Stimulated activated CD8-positive, alpha-beta memory T cell treated with anti-CD3 and anti-CD28 coated beads, Interleukin-4, amount 100 ng/mL, for 4 hours (primary cell): ENCODE measurements at places on chromosomes 2 and 18.
A peak's percentile ranks its signal among the peaks of the same experiment; 100 is the strongest.

DNA sequence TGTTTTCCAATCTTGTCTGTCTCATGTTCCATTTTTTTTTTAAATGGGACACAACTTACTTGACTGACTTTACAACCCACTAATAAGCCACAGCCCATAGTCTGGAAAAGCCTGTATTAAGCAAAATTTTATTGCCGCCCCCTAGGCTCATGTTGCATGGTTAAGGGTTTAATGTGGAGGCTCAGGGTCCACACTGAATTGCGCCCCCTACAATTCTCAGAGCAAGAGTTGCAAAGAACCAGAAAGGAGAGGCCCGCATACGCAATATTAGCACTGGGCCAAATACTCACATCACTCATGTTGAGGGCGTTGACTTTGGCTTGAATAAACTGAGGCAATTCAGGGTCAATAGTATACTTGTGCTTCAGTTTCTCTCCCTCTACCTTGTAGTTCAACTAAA is 65.5 kb downstream of the NEB start:
- DNase-seq = no peak

- no peak for DNase-seq
Observed at GRCh38 chr2:63763391-63763941, 78.2 kb upstream of the UGP2 start.

- peak; percentile 38 for DNase-seq
Observed at GRCh38 chr2:9782197-9782719, 61.0 kb upstream of the TAF1B start.

DNA sequence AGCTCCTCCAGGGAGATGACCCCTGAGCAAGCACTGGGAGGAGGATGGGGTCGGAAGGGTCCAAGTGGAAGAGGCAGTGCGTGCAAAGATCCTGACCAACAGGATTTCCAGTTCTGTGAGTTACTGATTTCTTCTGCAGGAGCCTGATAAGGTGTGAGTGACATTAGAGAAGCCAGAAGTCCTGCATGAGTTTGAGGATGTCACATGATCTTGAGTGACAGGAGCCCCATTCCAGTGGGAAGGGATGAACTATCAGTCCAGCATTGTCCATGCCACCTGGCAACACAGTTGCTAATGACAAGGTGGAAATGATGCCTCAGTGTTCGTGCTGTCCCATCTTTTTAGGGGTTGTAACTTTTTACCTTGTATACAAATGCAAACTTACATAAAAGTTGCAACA is 285.1 kb upstream of the HDAC4 start:
- DNase-seq = no peak

- no peak for DNase-seq
Observed at GRCh38 chr18:35949090-35949489, 23.4 kb upstream of the RMP24 start.

GRCh38 chr2:171540437-171540836 is 18.2 kb downstream of the CYBRD1 start:
- no peak for DNase-seq

DNA sequence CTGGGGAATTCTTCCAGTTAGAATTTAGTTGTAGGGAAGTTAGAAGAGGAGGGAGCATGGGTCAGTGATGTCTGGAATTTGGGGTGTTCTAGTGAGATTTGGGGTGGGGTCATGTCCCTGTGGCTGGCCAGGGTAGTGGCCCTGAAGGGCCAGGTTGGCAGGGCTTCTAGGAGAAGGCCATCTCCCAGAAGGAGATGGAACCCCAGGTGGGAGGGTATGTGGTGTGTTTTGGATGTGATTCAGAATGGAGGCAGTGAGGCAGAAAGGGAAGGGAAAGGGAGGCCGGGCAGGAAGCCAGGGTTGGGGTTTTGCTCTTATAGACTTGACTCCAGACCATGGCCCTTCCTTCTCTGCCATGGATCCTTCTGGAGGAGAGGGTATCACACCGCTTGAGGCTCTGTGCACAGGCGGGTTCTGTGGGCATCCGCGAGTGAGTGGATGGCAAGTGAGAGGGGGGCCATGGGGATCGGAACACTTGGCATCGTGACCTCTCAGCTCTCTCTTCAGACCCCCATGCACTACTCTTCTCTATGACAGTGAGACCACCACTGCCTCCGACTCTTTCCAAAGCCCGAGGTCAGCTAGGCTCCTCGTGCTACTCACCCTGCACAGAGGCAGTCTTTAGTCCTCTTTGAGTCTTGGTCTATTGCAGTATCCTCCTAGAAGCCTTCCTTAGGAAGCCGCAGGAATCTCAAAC is 7.3 kb downstream of the GREB1 start:
- no peak for DNase-seq

- DNase-seq = no peak
Observed at GRCh38 chr2:236853585-236854051, 232.1 kb upstream of the COPS8 start.

GRCh38 chr2:235008584-235009044 is 56.8 kb downstream of the SH3BP4 start:
- no peak for DNase-seq

- no peak for DNase-seq
Observed at GRCh38 chr2:224401641-224402342, at the start of gene FAM124B. TSS of gene FAM124B (minus strand) at chr2:224402107. CDS start at chr2:224401768, 339 bp downstream.

DNA sequence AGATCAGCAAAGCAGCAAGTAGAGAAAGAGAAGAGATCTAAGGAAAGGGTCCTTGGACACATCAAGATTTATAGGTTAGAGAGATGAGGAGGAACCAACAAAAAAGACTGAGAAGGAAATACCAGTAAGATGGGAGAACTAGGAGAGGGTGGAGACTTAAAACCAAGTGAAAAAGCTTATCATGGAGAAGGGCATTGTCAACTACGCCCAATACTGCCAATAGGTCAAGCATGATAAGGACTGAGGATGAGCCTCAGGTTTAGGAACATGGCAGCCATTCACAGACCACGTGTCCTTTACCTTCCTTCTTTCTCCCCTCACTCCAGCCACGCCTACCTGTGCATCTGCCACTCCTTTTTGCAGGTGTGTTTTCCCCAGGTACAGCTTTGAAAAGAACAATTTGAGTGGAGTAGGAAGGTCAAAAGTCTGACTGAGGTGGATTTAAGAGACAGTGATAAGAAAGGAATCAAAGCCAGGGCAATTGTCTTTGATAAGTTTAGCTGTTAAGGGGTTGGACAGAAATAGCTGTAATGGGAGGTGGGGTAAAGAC is 238.7 kb downstream of the STK39 start:
- DNase-seq = no peak

DNA sequence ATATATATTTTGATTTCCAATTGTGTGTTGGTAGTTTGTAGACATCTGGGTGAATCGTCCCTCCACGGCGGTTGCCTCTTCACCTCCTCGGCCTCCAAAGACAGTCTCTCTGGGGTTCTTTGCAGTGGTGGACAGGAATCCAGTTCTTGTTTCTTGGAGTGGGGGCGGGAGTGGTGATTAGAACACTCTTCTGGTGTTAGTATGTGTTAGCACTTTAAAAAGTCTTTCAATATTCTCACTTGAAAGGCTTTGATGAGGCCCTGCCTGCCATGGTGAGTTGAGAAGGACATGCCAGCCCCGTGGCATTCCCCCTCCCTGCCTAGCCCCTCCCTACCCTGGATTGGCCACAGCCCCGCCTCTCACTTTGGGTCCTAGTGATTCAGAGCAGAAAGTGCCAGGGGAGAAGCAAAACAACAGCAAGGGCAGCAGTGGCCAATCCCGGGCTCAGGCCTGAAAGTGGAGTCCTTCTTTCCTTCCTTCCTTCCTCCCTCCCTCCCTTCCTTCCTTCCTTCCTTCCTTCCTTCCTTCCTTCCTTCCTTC is 316.8 kb upstream of the HS6ST1 start:
- no peak for DNase-seq

- DNase-seq = no peak
Observed at GRCh38 chr2:208186465-208186864, 3.4 kb downstream of the C2orf80 start.

DNA sequence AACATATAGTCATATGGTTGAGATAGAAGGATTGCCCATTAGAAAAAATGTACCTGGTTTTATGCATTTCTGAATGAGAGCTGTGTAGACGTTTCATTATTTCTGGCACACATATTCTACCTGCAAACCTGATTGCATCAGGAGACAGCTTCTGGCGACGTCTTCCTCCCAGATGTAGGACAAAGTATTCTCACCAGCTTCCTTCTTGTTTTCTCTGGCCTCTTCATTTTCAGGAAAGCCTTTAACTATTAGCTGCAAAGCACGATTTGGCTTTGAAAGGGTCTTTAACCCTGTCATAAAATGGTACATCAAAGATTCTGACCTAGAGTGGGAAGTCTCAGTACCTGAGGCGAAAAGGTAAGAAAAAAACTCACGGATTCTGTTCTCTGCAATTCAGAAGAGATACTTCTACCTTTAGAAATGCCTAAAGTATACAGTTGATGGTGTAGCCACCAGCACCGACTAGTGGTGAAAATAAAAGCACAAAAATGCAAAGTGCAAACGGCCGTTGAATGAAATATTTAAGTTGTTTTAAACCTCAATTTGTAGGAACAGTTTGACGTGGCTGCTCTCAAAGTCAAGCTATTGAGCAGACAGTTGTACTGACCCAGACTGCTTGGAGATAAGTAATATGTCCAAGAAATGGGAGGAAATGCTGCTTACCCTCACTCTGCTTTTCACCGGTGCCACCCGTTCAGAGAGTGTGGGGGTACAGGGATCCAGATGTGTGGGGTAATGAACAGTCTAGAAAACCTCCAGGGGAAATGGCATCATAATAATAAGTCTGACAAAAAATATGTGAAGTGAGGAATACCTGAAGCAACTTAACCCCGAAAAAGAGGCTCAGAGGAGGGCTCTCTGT is 20.2 kb downstream of the IL18RAP start:
- peak; percentile 13 for DNase-seq

GRCh38 chr2:237599465-237600110 is 9.1 kb upstream of the RAB17 start:
- no peak for DNase-seq

DNA sequence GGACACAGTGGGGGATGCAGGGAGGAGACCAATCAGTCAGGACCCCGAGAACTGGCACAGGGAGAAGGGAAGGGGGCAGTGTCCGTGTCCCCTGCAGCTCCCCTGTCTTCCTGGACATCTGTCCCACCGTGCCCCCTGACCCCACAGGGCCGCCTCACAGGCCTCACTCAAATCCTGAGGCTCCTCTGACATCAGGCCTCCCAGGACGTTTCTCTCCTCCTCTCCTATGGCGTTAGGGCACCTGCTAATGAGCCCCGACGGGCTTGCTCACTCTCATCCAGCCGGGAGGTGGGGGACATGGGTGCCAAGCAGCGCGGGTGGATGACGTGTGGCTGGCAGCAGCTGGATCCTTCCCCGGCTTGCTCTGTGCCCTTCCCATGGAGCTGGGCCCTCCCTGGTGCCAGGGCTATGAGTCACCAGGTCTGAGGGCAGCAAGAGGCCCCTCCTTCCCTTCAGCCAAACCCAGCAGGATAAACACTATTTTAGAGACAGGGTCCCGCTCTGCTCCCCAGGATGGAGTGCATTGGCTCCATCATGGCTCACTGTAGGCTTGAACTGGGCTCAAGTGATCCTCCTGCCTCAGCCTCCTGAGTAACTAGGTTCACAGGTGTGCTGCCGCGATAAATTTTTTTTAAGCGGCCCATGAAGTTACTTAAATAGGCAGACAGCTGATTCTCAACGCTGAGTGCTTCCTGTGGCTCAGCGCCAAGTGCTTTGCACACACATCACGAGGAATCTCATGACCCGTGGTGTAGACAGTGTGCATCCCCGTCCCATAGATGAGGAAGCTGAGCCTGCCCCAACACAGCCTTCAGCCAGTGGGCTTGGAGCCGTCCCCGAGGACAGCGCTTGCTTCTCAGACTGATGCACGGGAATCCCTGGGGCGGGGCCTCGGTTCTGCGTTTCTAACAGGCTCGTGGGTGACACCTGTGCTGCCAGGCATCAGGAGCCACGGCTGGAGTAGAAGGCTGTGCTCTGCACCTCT is 64.5 kb upstream of the HDAC4 start:
- no peak for DNase-seq

GRCh38 chr2:196980001-196980400 is 53.5 kb upstream of the PGAP1 start:
- DNase-seq = no peak
